Activated CD8-positive, alpha-beta memory T cell treated with anti-CD3 and anti-CD28 coated beads for 4 hours (primary cell): ENCODE measurements at places on chromosomes 2 and 18.

- DNase-seq: no peak
Observed at GRCh38 chr2:171307560-171307959, 126.2 kb downstream of the METTL8 start.

- no peak for DNase-seq
Observed at GRCh38 chr2:202669841-202670240, 35.1 kb downstream of the FAM117B start.

- DNase-seq: no peak
Observed at GRCh38 chr2:205585449-205586383, 96.6 kb upstream of the NRP2 start.

DNA sequence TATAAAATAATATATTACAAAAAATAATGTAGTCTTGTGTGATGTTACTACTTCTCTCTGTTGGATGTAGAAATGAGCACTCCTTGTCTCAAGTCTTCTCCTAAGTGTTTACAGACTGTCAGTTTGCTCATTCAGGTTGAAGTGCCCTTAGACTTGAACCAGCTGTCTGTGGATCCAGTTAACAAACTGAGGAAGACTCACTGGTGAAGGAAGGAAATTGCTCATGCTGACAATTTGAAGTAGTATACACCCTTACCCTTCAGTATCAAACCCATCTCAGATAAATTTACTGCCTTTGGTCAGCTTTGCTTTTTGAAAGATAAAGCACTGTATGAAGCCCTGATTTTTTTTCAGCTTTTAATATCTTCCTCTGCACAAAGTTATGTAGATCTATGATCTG is 854.2 kb upstream of the ZEB2 start:
- DNase-seq: no peak

DNA sequence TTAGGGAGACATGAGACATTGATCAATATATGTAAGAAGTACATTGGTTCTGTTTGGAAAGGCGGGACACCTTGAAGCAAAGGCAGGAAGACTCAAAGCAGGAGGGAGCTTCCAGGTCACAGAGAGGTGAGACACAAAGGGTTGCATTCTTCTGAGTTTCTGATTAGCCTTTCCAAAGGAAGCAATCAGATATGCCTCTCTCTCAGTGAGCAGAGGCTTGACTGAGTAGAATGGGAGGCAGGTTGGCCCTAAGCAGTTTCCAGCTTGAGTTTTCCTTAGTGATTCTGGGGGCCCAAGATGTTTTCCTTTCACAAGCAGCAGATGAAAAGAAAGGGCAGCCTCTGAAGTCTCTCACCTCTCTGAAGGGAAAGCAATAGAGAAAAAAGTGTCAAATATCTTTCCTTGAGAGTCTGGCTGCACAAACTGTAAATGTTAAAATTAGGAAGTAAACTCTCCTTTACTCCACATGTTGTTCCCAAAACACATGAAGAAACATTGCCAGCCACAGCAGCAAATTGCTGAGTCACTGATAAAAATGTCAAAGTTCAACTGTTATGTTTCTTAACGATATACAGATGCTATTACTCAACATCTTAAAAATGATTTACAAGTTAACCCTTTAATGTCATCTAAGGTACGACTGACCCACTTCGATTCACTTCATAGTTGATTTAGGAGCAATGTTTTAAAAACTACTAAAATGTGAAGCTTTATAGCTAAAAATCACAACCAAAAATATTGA is 40.3 kb downstream of the CYB5A start:
- no peak for DNase-seq

- no peak for DNase-seq
Observed at GRCh38 chr18:26335156-26335555, 108.9 kb downstream of the TAF4B start.

GRCh38 chr2:871926-872680 is 78.5 kb upstream of the SNTG2 start:
- no peak for DNase-seq

- DNase-seq: no peak
Observed at GRCh38 chr2:155846259-155846658, 486.3 kb downstream of the NR4A2 start.

DNA sequence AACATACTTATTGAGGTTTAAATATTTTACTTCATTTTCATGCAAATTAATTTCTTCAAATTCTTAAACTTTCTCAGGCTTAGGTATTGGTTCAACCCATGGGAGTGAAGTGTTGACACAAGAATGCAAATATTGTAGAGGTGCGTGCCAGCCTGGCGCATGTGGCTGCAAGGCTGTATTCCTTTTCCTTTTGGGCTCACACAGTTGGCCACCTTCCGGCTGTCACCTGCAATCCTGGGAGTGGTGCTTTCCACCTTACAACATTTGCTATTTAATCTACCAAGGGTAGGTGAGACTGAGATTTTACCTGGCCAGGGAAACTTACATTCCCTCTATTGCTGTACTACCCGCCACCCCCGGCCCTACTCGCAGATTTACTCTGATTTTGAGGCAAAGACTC is 141.1 kb downstream of the DCC start:
- DNase-seq: no peak
